Right hindlimb (tissue), 1 donor: ENCODE measurements at places on chromosomes 6 and 20.

DNA sequence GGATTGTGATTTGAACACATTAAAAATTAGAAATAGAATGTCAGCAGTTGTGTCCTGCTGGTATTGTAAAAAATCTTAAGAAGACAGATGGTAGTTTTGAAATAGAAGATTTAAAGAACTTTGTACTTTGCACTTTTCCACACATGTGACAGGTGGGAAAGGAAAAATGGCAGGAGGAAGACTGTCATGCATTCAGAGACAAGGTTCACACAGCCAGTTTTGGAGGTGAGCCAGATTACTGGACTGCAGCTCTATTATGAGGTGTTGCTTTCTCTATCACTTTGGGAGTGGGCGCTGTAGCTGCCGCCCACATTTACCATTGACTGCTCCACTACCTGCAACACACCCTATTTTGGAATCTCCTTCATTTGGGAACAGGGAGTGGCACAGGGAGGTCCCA lies 12.1 kb upstream of the NDUFAF4 start:
- no peak for DNase-seq

GRCh38 chr6:48933136-48933535 lies 529.9 kb downstream of the MMUT start:
- DNase-seq, result no peak

GRCh38 chr20:2137552-2138201 lies 36.0 kb downstream of the STK35 start:
- DNase-seq, result no peak

- no peak for DNase-seq
Observed at GRCh38 chr20:3000852-3001523, 42.4 kb upstream of the GNRH2 start.

- DNase-seq, result no peak
Observed at GRCh38 chr6:138063726-138064125, 43.5 kb downstream of the PERP start.

- DNase-seq, result no peak
Observed at GRCh38 chr6:74651948-74652842, 553.7 kb downstream of the COL12A1 start.

- DNase-seq, result no peak
Observed at GRCh38 chr6:137697267-137697938, 169.7 kb upstream of the TNFAIP3 start.

DNA sequence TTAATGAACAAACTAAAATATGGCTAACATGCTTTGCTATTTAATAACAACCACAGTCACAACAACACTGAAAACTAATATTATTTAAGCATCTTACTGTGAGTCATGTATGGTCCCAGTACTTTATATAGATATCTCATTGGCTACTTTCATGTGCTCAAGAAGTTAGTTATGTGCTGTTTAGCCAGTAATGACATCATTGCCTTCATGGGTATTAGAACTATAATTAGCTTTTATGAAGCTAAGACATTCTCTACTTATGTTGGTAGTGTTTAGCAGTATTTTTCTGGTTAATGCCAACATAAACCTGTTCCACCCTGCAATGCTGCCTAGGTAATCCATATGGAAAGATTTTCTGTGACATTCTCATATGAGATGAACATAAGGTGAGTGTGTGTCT lies 56.1 kb downstream of the ADGRG6 start:
- no peak for DNase-seq

DNA sequence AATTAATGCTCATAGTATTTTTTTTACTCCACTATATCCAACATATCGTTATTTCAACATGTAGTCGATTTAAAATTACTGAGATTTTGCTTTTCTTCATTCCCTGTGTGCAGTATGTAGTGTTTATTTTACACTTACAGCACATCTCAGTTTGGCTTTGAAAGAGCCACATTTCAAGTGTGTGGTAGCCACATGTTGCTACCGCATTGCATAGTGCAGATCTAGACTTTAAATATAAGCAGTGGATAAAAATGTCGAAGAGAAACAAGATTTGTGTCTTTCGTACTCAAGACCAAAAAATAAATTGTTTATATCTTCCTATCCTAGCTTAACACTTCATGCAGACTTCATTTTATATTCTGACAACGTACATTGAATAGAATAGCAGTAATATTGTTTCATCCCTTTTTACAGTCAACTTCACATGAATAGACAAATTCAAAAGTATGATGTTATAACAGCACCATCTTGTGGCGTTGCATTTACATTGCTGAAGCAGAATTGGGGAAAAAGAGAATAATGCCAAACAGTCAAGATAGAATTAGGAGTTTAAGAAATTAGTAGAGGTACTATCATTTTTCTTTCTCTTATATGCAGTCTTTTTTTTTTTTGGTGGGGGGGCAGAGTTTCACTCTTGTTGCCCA lies 29.9 kb downstream of the FBXO5 start:
- no peak for DNase-seq

- no peak for DNase-seq
Observed at GRCh38 chr20:9203081-9203447, 134.2 kb downstream of the PLCB4 start.

- no peak for DNase-seq
Observed at GRCh38 chr6:157766901-157767774, 55.9 kb upstream of the SNX9 start.

GRCh38 chr6:110662490-110663211 lies 152.6 kb downstream of the CDK19 start:
- DNase-seq, result no peak

GRCh38 chr6:99362678-99363268 lies 13.3 kb upstream of the FAXC start:
- no peak for DNase-seq

DNA sequence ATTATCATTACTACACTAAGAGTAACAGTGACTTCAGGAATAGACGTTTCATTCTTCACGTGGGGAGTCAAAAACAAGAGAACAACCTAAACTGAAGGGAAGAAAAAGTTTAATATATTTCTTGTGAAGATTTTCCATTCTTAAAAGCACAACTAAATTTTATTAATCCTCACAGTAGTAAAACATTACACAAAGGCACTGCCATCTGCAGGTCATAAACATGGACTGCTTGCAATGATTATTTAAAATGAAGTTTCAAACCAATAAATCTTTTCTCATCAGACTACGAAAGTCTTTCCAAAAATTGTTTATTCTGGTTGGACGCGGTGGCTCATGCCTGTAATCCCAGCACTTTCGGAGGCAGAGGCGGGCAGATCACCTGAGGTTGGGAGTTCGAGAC lies 2.6 kb downstream of the NCOA5 start:
- no peak for DNase-seq

DNA sequence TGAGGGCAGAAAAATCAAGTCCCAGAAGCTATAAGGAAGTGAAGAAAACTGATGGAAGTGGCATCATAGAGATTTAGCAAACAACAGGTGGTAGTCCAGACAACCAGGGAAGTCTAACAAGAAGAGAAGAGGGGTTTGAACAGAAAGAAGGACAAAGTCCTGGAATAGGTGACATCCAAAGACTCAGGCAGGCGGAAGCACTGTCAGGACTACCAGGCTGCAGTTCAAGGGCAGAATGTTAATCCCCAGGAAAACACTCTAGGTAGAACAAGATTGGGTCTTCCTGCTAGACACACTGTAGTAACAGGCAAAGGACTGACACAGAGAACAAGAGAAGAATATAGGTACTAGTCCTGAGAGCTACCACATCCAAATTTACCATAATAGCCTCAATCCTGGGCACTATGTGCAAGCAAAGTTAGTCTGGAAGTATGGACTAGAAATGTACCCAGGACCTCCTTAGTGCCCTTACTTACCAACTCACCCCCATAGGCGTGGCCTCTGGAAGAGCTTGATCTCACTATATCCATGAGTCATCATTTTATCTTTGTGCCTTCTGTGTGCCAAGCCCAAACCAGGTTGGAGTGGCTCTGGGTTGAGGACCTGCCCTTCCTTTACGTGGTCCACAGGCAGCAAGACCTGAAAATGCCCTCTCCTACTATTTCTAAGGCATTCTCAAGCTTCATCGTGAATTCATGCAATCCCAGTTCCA lies 2.2 kb upstream of the EPB41L2 start:
- DNase-seq, result no peak

- no peak for DNase-seq
Observed at GRCh38 chr6:112841553-112842329, 494.6 kb downstream of the RFPL4B start.

DNA sequence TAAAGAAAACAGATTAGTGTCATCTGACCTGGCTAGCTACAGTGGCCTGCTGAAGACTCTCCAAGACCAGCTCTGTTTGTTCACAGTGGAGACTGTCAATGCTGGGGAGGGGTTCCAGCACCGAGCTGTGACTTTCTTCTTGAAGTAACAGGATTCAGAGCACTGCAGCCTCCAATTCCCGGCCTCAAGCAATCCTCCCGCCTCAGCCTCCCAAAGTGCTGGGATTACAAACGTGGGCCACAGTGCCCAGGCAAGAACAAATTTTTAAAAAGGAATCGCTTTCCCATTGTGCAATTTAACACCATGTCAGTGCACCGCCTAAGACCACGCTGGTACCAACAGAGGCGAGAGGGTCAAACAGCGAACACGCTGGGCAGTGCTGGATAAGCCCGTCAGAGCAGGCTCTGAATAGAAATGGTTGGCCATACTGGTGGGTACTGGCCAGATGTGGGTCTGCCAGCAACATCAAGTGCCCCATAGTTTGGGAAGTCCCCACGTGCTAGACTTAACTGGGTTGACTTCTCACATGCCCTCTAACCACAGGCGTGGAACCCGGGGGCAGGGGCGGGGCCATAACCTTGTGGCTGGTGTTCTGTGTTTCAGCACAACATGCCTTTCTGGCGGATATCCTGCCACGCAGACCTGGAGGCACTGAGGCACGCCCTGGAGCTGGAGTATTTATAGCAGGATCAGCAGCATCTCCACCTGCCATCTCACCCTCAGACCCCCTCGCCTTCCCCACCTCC lies 168.9 kb downstream of the ZMYND8 start:
- no peak for DNase-seq

DNA sequence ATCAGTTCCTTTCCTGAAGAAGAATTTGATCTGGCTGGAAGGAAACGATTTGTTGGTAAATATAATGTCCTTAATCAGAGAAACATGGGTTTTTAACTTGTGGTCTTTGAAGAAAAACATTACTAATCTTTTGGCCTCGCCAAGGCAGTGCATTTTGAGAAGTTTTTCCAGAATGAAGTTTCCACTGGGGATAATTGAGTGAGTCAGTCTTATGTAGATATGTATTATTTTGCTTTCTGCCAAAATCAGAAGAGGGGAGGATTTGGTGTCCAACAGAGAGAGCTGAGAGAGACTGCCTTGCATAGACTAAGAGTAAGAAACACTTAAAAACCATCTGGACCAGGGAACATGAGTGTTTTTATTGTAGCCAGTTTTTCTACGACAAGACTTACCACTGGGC lies 79.9 kb downstream of the FNDC1 start:
- DNase-seq, result peak; percentile 66

DNA sequence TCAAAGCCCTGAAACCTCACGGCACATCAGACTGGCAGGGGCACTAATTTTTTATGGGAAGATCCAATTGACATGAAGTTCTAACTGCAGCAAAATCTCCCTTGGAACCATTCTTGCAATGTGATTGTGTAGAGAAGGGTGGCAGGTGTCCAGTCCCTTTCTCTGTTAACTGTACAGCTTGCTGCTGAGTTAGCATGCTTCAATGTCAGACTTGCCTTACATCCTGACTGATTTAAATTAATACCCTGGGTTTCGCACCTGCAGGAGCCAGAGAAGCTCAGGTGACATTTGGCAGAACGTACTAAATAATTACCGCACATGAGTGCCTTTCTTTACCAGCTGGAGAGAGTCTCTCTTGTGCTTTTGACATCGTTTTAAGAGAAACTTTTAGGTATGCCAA lies 123.0 kb downstream of the DOK5 start:
- DNase-seq, result no peak

DNA sequence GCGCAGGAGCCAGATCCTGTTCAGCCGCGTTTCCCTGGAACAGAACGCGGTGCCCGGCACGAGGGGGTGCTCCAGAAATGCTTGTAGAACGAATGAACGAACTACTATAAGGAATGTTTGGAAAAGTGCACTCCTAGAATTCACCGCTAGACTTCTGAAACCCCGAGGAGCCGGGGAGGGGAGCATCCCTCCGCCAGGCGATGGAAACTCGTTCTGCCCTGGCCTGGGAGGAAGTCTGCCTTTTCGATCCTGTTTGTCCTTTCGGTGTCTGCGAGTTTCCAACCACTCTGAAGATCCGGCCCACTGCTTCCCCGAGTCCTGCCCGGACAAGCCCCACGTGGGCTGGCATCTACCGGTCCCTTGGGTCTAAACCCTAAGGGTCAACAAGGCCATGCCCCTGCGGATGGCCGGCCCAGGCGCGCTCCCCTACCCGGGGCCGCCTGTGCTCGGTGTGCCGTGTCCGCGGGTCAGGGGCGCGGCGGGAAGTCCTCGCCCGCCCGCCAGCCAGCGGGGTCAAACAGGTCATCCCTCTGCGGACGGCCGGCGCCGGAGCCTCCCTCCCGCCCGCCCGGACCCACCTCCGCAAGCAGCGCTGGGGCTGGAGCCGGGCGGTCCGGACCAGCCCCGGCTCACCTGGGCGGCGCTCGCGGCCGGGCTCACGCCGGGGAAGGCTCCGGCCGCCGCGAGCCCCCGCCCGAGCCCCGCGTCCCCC lies 526 bp downstream of the SULF2 start:
- peak; percentile 73 for DNase-seq

GRCh38 chr6:136289327-136289578 lies 393 bp downstream of the BCLAF1 start:
- DNase-seq, result peak; percentile 94

DNA sequence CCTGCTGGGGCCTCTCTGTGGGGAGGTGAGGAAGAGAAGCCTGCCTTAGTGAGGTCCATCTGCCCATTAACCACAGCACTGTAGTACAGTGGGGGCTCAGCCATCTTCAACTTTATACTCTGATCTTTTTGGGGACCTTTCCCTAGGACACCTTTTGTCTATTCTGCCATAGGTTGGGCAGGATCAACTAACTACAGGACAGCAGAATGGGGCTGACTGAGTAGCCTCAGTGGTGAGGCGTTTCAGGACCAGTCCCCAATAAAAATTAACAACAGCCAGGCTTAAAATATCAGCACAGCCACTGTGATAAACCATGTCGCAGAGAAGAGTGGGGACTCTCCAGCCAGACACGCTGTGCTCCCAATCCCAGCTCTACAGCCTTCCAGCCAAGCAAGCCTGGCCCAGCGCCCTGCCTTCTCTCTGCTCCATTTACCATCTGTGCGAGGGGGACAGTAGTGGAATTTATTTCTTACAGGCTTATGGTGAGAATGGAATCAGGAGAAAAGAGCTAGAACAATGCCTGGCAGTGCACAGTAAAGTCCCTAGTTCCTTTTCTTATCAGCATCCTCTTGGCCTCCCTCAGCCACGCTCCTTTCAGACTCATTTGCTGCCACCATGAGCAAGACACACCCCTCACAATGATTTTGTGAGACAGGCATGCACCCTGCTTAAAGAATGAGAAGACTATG lies 75.5 kb downstream of the SLC22A23 start:
- peak; percentile 79 for DNase-seq

DNA sequence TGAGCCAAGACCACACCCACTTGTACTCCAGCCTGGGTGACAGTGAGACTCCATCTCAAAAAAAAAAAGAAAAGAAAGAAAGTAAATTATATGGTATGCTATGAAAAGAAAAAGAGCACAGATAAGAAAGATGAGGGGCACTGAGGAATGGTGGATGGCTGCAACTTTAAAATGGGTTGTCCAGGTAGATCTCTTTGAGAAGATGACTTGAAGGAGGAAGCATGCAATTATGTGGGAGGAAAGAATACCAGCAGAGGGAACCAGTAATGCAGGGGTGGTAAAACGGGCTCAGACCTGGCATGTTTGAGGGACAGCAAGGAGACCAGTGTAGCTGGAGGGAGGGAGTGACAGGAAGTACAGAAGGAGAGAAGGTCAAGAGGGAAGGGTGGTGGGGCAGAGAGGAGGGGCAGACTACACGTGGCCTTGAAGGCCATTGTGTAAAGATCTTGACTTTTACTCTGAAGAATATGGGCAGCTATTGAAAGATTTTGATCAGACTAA lies 22.3 kb downstream of the LINC00237 start:
- DNase-seq, result no peak
